Activated T-cell treated with anti-CD3 and anti-CD28 coated beads, Interleukin-2, amount 50 U/mL, for 48 hours (primary cell): ENCODE measurements at places on chromosomes 5 and 9.

DNA sequence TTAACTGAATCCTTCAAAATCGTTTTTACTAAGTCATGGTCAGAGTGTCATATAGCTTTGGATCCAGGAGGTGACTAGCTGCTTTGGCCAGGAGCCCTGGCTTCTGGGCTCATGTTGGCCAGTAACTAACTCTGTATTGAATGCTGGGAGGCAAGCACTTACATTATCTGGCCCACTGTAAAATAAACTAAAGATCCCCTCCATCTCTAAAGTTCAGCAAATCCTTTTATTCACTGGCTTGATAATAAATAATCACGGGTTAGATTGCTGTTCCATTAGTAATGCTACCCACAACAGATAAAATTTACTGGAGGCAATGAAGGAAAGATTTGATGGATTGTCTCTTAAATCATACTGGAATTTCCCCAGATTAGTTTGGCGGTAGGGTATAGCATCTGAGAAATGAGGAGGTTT is 382.2 kb upstream of the TLE4 start:
- no peak for DNase-seq

DNA sequence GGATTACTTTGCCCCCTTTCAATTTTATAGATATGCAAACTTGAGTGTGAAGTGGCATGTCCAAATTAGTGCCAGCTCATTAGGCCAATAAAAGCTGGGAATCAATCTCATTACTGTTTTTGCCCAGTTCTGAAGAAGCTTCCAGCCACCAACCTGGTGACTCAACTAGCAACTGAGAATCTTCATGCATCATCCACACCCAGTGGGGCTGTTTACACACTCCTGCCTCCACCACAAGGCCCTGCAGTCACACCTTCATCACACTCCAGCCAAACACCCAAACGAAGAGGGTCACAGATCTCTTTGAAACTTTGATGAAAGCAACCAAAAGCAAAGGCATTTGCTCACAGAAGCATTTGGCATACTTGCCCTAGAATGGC is 41.3 kb upstream of the S1PR3 start:
- DNase-seq, result no peak

DNA sequence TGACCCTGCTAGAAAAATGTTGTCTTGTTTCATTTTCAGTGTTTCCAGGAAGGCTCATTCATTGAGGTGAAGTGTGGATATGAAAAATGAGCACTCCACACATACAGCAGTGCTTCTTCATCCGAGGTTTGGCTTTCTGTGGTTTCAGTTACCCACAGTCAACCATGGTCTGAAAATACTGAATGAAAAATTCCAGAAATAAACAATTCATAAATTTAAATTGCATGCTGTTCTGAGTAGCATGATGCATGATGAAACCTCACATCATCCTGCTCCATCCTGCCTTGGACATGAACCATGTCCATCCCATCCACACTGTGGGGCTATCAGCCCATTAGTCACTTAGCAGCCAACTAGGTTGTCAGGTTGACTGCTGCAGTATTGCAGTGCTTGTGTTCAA is 10.4 kb upstream of the SLC45A2 start:
- no peak for DNase-seq

GRCh38 chr5:45062044-45062443 is 253.3 kb downstream of the MRPS30 start:
- no peak for DNase-seq

- no peak for DNase-seq
These were observed 71.2 kb downstream of the ZNF354C start for GRCh38 chr5:179131321-179131835.

DNA sequence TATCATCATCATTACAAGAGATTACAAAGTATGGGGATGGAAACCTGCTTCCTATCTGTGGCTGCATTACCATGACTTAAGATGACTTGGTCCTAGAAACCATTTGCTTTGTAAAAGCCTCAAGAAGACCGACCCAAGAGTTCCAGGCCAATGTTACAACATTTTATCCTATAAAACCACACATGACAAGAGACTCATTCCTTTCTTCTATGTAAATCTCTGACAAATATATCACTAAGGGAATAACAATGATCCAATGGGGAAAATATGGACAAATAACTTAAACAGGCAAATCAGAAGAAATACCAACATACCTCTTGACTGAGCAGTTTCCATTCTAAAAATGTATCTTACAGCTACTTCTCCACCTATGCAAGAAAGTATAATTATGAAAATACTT is 44.3 kb upstream of the VPS13A start:
- no peak for DNase-seq

GRCh38 chr5:142572006-142572405 is 113.9 kb downstream of the FGF1 start:
- no peak for DNase-seq

GRCh38 chr5:85388770-85389169 is 1004.1 kb upstream of the EDIL3 start:
- no peak for DNase-seq

DNA sequence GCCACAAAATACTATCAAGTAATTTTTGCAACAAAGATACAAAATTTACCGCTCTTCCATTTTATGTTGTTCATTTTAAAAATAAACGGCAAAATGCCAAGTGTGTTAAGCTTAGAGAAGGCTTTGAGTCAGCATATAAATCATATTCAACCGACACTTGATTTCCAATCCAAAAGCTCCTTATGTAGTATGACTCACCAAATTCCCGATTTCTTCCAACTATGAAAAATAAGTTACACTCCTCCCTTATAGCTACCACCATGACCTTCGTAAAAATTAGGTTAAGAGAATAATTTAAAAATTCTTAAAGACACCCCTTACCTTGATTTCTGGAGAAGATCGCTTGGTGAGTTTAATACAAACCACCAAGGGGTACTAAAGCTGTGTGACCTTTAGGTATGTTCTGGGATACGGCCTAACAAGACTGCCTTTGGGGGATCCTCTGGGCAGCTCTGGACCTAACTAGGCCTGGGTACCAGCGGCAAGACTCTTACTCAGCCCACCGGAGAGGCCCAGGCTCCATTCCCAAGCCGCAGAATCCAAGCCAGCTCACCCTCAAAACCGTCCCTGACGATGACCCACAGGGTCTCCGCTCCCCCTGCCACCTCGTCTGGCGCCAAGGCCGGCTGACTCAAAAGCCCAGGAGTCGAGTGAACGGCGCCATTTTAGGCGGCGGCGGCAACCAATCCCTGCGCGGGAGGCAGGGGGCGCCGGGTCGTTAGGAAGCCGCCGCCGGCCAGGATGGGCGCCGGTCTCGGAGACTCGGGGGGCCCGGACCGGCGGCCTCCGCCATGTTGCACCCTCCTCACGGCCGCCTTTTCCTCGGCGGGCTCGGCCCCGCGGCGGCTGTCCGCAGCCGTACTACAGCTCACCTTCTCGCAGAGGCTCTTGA is 739 bp downstream of the PPP2CA start:
- peak; percentile 75 for DNase-seq

GRCh38 chr5:11602298-11602697 is 301.9 kb downstream of the CTNND2 start:
- no peak for DNase-seq

DNA sequence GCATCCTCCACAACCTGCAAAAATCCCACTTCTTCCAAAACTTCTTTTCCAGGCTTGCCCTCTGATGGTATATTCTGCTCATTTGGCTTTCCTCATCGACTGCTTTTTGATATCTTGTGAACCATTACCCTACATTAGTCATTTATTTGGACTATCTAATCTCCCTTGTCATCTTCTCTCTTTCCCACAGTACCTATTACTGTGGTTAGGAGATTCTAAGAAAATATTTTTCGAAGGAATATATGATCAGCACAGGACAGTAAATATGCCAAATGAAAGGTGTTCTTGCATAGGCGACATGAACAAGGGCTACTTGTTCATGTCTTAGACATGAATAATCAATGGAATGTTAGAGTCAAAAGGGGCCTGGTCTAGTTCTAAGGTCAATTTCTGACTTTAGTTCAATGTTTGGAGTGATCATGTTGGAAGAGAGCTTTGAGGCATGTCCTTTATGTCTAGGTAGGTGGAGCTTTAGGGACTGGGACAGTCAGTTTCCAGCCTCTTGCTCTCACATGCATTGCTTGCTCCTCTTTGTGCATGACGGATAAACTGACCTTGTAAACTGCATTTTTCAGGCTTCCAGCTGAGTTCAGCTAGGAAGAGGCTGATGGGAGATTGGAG is 243.4 kb upstream of the RPS23 start:
- no peak for DNase-seq

DNA sequence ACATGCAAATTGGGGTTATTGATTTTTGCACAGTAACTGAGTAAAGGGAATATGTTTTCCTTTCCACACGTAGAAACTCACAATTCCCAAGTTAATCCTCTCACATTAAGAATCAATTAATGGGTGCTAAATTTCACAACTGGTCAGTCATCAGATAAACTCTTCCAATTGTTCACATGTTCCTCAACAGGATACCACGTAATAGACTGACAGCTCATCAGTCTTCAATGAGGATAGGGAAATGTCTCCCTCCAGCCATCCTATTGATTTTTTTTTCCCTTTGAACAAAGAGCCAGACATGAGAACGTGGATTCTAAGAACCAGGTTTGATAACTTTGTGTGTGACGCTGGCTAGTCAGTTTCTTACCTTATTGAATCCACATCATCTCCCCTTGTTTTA is 768 bp upstream of the CER1 start:
- no peak for DNase-seq

DNA sequence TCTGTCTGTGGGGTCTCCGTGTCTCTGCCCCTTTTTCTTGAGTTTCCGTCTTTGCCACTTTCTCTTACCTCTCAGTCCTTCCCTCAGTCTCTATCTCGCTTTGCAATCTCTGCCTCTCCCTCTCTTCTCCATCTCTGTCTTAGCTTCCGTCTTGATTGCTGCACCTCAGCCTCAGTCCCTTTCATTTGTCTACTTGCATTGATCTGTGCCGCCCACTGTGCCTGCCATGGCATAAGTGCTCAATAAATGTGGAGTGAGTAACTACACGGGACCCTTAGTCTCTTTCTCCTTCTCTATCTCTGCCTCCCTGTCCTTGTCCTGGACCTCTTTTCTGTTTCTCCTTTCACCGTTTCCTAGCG is 6.6 kb downstream of the PCDHGC5 start:
- no peak for DNase-seq

GRCh38 chr5:143231973-143232812 is 171.3 kb downstream of the NR3C1 start:
- DNase-seq, result no peak

GRCh38 chr5:72417333-72418062 is 89.7 kb downstream of the ZNF366 start:
- no peak for DNase-seq

- DNase-seq, result no peak
These were observed 264.6 kb upstream of the ZNF608 start for GRCh38 chr5:125011014-125011413.

DNA sequence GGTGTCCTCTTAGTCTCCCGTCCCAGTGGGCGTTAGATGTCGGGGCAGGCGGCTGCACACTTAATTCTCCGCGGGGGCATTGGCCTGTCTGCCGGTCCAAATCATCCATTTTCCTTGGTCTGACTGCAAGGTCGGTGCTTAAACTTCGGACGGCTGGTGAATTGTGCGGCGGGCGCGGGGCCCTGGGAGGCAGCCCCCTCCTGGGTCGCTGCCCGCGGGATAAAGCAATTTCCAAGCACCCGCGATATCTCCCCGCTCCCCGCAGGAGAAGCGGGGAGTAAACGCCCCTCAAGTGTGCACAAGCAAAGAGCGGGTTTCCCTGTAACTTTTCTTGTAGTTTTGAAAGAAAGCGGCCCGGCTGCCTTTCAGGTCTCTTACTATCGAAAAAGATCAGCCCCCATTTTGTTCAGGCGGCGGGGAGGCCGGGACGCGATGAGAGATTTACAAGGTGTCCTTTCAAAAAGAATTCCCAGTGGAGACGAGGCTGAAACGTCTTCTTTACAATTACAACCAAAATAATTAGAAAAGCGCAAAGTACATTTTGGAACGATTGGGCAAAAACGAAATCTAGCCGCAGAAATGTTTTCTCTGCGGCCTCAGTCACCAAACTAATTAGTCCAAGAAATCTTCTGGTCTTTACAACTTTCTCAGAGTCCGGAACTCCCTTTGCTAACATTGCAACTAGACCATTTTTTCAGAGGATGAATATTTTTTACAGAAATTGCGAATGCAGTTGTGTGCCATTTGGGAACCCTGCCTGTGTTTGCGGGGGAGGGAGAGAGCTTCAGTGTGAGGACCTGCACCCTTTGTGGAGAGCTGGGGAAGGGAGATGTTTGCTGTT is 1.8 kb downstream of the IRX1 start:
- DNase-seq, result no peak

DNA sequence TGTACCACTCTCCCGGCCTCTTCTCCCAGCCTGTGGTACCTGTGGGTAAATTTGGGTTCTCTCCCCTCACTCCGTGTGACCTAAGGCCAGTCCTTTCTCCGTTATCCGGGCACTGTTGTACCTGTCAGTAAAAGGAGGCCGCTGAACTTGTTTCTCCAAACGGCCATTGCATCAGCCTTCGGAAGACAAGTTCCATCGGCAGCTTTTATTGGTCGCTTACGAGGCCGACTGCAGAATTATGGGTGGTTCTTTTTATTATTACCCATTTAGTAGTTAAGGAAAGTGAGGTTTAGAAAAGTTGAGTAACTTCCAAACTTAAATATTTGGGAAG is 558 bp downstream of the GRPEL2 start:
- DNase-seq, result no peak

DNA sequence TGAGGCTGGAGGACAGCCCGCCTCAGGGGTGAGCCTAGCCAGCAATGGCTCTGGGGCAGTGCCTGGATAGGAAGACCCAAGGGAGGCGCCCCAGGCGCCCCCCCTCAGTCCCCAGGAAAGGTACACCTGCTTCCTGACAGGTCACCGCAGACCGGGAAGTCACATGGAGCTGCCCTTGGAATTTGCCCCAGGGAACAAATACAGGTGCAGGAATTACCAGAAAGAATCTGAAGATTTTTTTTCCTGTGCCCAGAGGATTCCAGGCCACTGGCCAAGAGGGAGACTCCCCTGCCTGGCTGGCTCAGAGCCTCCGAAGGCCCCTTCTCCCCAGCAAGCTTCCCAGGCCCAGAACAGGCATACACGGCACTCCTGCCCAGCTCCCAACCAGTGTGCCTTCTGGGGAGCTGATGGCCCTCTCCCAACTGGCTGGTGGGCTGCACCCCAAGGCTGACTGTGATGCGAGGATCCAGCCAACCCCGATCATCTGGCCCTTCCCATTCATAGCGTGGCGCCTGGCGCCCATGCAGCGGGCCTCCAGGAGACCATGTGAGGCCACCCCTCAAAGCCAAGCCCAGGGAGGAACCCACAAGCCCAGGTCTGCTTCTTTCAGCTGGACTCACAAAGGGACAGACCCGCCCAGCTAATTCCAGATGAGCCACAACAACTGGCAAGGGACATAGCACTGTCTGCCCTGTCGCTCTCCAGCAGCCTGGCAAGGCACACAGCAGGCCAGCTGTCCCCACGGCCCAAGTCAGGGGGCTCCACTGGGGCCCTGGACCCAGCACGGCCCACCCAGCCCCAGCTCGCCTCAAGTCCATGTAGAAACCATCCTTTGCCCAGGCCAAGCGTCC is 2.3 kb downstream of the TPRN start:
- DNase-seq, result no peak

GRCh38 chr9:9186086-9186485 is 1386.5 kb upstream of the DMAC1 start:
- DNase-seq, result no peak
